HS-27A (cell line): ENCODE measurements at places on chromosomes 16 and 17.

GRCh38 chr16:53636978-53637377 lies 66.7 kb downstream of the RPGRIP1L start:
- DNase-seq: no peak

- DNase-seq: no peak
These were observed 17.9 kb upstream of the GPT2 start for GRCh38 chr16:46866286-46866685.

DNA sequence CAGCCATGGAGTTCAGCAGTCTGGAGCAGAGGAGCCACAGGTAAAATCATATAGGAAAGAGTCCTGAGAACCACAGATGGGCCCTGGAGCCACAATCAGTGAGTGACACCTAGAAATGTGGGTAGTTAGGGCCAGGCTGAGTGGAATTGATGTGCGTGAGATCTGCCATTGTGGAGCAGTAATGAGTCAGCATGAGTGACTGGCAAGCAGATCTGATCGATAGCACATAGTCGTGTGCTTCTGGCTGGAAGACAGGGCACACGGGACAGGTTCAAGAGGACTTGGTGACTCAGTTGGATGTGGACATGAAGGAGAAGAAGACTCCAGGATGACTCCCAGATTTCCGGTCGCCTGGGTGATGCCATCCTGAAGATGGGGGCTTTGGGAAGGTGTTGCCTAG lies 12.3 kb downstream of the ADORA2B start:
- no peak for DNase-seq

GRCh38 chr17:5758651-5759050 lies 174.3 kb upstream of the NLRP1 start:
- DNase-seq: no peak

DNA sequence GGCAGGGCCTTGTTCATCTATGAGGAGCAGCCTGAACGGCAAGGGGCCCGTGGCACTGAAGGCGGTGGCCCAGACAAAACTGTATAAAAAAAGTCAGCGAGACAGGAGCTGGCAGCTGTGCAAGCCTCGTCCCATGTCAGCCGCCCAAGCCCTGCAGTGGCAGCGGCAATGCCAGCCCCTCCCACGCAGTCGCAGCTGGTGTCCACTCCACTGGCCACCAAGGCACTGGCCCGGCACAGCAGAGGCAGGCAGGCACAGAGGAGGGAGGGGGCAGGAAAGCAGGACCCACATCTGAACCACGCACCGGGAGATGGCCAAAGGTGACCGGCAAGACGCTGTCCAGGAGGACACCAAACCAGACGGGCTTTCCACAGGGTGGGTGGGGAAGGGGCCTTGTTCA lies 15.9 kb upstream of the C16orf95 start:
- DNase-seq: no peak

DNA sequence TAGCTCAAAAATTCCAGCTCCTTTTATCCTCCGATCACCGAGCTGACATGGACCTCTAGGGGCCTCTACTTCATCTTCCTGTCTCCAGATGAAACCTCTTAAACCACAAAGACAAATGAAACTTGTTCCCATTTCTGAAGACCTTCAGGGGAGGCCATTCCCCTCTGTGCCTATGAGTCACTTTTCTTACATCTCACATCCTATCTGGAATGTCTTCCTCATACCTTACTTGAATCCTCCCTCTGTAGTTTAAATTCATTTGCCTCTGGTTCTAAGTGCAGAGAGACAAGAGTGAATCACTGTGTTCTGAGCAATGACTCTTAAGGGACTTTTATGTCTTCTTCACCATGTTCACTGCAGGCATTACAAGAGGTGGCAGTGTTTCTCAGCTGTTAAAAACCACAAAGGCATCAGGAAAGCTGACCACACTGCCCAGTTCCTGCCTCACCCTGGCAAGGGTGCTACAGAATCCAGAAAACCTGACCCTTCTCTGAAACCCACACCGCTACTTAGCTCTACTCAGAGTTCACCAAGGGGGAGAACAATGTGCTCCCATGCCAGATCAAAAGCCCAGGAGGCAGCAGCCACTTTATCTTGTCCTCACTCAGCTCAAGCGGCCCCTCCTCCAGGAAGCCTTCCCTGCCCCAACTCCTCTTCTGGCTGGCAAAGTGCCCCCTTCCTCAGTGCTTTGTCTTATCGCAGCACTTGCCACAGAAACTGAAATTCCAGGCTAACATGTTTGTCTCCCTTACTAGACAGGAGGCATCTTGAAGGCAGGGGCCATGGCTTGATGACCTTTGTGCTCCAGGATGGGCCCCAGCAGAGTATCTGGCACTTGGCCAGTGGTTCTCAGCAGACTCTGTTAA lies 6.4 kb downstream of the CUEDC1 start:
- peak; percentile 91 for DNase-seq

DNA sequence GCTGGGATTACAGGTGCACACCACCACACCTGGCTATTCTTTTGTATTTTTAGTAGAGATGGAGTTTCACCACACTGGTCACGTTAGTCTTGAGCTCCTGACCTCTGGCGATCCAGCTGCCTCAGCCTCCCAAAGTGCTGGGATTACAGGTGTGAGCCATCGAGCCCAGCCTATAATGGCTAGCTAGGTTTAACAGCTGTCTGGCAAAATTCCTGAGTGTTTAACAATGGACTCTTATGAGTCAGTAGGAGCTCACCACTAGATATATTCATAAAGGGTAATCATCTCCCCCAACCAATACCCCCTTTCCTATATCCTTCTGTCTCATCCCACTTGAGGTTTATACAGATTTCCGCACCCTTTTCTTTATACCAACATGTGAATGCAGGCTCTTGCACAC lies 91.5 kb upstream of the CDH13 start:
- no peak for DNase-seq

DNA sequence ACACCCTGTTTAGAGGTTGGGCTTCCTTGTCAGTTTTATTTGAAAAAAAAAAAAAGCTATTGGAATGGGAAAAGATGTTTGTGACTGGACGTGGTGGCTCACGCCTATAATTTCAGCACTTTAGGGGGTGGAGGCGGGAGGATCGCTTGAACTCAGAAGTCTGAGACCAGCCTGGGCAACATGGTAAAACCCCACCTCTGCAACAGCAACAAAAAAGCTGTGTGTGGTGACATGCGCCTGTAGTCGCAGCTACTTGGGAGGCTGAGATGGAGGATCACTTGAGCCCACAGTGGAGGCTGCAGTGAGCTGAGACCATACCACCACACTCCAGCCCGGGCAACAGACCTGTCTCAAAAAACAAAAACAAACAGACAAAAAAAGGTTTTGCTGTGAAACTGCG lies 66.1 kb upstream of the SIAH1 start:
- DNase-seq: no peak

GRCh38 chr17:5694551-5694950 lies 110.2 kb upstream of the NLRP1 start:
- DNase-seq: no peak

- no peak for DNase-seq
These were observed 29.6 kb downstream of the XPO6 start for GRCh38 chr16:28182183-28182582.

- DNase-seq: no peak
These were observed 19.2 kb downstream of the GJD3 start for GRCh38 chr17:40345161-40345993.

- no peak for DNase-seq
These were observed 435.5 kb downstream of the MAF start for GRCh38 chr16:79165079-79165478.

DNA sequence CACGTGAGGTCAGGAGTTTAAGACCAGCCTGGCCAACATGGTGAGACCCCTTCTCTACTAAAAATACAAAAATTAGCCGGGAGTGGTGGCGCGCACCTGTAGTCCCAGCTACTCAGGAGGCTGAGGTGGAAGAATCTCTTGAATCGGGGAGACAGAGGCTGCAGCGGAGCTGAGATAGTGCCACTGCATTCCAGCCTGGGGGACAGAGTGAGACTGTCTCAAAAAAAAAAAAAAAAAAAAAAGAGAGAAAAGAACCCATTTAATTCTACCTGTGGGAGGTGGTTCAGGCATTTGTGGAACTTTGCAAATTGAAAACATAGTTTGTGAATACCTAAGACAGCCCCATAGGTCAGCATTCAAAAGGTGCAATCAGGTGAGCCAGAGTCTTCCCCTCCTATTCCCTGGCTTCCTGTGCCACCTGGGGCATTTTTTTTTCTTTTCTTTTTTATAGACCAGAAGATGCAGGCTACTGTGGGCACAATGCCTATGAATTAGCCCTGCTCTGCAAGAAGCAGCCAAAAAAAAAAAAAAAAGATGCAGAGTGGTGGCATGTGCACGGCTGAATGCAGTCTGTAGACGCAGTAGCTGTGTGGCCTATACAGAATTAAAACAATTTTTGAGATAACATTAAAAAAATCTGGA lies 9.1 kb upstream of the SOCS3 start:
- DNase-seq: no peak

GRCh38 chr17:73855720-73856333 lies 211.6 kb upstream of the SDK2 start:
- DNase-seq: no peak

DNA sequence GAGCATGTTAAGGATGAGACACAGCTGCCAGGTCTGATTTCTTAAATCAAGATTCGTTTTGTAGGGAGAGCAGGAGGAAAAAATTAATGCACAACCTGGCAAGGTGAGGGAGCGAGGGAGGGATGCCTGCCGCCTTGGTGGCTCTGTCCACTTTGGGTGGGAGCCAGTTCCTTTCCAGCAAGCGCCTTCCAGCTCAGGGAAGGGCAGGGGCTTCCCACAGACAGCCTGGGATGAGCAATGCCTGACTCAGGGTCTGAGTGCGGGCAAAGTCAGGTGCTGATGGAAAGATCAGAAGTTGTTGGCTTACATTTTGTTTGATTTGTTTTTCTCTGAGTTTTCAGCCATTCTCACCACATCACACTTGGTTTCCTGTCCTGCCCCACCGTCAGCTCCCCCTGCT lies 220.7 kb downstream of the ENGASE start:
- DNase-seq: no peak

DNA sequence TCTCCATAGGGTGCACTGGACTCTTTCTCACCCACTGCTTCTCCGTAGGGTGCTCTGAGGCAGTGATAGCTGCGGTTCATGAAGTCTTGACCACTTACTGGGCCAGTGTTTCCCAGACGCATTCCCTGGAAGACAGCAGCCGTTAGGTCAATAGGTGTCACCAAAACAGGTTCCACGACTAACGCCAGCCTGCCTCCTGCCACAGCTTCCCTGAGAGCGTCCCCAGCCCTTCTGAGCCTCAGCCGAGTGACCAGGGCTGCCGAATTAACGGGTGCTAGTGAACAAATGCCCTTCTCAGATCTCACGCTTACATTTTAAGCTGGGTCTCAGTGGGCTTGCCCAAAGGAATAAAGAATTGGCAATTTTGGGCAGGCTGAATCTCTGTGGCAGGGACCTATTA lies 188.7 kb upstream of the TNRC6C start:
- no peak for DNase-seq

DNA sequence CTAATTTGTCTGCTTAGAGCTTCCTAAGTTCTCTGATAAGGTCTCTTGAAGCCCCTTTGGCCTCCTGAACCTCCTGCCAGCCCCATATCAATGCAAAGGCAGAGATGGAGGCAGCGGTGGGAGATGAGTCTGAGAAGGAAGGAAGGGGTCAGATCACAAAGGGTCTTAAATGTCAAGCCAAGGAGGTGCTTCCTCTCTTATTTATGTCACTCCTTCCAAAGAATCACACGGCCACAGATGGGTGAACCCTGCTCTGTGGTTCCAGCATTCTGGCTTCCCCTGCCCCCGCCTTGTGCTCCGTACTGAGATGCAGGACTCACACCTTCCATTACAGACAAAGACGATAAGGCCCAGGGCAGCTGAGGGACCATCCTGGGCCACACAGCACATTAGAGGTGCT lies 96.3 kb downstream of the GSG1L start:
- no peak for DNase-seq

- no peak for DNase-seq
These were observed 5.3 kb downstream of the HMOX2 start for GRCh38 chr16:4481526-4481925.

DNA sequence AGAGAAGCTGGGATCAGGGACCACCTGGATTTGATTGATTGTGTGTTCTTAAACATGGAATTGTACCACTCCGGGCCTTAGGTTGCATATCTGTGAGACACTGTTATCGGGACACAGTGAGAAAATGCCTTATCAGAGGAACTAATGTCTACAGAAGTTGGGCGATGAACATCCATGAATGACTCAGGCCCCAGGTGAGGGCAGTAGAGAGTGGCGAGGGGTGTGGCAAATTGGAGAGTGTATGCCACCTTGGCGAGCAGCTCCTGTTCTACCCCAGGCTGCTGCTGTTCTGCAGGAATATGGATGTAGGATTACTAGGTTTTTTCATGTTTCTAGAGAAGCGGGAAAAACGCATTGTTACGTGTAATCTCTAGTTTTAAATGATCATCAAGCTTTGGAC lies 38.8 kb downstream of the CLEC16A start:
- no peak for DNase-seq

DNA sequence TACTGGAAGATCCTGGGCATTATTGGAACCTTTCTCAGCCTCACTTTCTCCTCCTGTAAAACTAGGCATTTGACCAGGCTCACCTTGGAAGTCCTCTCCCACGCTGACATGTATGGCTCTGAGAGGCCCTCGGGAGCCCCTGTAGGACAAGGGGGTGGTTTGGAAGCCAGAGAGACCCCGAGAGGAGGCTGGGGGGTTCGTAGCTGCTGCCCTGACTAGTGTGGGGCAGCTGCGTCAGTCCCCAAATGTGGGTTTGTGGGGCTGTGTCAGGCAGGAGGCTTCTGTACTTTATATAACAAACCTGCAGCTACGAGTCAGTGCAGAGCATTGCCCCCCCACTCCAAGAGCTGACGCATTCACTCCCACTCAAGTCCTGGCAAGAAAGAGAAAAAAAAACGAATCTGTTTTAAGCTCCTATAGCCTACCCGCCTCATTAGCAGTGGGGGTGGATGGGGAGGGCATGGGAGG lies 1.8 kb downstream of the CX3CL1 start:
- DNase-seq: no peak

- no peak for DNase-seq
These were observed 207.8 kb downstream of the SHISA9 start for GRCh38 chr16:13109171-13109570.

GRCh38 chr16:28879261-28879840 lies 1.1 kb downstream of the ATP2A1 start:
- DNase-seq: no peak

DNA sequence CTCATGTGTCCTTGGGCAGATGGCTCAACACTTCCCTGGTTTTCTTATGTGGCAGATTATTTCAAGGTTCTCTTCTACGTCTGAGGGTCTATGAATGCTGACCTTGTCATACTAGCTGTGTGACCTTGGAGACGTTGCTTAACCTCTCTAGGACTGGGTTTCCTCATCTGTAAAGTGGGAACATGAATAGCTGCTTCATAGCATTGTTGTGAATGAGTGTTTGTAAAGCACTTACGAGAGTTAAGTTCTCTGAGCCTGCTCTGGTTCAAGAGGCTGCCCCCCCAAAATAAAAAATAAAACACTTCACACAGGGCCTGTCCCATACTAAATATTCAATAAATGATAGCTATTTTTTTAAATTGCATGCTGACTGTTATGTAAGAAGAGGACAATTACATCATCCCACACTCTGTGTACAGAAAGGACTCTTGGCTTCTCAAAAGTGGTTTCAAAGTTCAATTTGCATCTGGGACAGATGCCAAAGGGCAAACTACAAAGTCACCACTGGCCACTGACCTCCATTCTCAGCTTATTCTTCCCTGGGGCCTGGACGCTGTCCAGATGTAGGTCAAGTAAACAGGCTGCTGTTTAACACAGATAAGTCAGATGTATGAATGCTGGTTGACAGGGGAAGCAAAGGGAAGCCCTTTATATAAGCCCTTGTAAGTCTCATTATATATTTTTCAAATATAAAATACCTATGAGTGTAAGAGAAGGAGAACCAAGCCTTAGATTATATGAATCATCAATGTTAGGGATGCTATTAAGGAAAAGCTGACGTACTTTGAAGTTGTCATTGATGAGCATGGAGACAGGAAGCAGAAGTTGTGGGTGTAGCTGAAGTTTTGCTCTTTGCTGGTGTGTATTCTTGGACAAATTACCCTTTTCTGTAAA lies 15.4 kb upstream of the NDEL1 start:
- no peak for DNase-seq
